Glutamatergic neuron (in vitro differentiated cells): ENCODE measurements at places on chromosomes 16 and 17.
A peak's percentile ranks its signal among the peaks of the same experiment; 100 is the strongest.

DNA sequence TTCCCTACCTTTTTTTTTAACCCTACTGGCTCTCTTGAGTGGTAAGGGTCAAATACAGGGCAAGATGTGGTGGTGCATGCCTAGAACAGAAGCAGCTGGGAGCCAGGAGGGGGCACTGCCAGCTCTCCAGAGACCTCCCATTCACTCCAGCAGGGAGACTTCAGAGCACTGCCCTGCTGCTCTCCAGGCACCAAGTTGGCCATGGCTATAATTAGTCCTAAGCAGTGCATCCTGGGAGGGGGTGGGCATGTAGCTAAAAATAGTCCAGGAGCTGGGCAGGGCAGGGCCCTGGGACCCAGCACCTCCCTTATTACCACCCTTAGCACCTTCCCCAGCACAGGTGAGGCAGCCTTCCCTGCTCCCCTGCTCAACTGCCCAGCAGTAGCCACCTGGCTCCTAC is 3.5 kb downstream of the CORO6 start:
- DNase-seq, result no peak

- no peak for DNase-seq
These were observed 1.0 kb downstream of the NACA2 start for GRCh38 chr17:61589990-61590389.

DNA sequence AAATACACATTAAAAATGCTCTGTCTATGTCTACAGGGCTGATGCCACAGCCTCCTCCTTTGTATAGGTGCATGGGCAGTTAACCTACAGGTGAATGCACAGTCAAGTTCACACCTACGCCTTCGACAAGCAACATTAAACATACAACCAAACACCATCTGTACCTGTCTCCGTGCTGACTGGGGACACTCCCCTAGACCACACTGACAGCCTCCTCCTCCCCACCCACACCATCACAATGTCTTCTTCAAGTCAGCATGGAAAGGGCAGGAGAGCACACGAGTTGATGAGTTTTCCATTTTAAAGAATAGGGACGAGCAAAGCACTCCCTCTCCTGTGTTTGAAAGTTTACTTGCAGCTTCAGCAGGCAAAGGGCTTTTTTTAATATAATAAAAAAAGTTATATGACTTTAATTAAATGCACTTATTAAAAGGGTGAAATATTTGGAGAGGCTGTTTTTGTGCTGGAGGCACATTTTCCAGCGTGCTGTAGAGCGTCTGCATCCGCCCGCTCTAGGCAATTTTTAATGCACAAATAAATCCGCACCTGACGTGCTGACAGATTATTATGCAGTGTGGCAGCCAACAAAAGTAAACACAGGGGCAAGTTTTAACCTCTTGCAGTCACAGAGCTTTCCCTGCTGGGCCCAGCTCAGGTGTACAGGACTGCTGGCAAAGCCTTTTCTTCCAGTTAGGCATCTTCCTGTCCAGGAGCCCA is 367.9 kb downstream of the SOX9 start:
- DNase-seq, result no peak

- no peak for DNase-seq
These were observed 635 bp upstream of the SP2 start for GRCh38 chr17:47895347-47895855.

- peak; percentile 29 for DNase-seq
These were observed 51.2 kb upstream of the DHX40 start for GRCh38 chr17:59513934-59514841.

DNA sequence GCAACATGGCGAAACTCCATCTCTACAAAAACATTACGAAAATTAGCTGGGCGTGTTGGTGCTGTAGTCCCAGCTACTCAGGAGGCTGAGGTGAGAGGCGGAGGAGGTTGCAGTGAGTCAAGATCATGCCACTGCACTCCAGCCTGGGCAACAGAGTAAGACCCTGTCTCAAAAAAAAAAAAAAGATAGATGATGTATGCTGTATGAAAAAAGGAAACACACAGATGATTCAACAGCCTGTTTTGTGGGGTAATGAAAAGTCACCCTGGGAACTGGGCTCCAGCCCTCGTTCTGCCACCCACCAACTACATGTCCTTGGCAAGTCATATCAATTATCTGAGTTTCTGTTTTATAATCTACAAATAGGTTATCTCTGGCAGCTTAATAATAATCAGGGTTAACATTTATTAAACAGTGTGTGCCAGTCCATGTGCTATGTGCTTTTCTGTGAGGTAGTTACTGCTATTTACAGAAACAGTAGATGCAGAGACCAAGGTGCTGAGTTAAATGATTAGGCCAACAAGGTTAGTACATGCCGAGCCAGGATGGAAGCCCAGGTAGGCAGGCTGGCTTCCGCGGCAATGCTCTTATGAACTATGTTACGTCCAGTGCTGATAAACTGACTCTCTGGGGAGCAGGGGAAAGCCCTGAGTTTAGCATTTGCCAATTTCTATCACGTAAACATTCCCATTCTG is 1.1 kb downstream of the G6PC1 start:
- DNase-seq, result no peak

DNA sequence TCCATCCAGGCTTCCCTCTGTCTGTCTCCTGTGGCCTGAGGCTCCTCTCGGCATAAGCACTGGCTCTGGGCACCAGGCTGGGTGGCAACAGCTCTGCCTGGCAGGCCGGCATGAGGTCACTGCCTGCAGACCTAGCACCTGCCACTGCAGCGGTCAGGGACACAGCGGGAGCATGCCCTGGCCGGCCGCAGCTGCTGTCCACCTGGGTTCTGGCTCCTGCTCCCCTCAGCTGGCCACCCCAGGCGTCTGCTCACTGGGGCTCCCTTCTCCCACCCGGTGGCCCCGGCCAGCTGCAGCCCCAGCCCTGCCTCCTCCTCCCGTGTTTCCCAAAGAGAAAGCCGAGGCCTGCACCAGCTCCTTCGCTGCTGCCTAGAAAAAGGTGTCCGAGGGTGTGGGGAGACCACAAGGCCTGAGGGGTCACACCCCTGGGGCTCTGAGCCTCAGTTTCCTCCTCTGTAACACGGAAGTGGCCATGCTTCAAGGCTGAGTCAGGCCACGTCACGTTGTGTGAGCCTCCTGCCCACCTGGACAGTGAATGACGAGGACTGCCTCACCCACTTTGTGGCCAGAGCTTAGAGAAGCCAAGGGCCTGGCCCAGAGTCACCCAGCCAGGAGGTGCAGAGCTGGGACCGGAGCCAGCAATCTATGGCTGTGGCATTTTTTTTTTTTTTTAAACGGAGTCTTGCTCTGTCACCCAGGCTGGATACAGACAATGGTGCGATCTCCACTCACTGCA is 6.7 kb downstream of the NTHL1 start:
- DNase-seq, result peak; percentile 26

DNA sequence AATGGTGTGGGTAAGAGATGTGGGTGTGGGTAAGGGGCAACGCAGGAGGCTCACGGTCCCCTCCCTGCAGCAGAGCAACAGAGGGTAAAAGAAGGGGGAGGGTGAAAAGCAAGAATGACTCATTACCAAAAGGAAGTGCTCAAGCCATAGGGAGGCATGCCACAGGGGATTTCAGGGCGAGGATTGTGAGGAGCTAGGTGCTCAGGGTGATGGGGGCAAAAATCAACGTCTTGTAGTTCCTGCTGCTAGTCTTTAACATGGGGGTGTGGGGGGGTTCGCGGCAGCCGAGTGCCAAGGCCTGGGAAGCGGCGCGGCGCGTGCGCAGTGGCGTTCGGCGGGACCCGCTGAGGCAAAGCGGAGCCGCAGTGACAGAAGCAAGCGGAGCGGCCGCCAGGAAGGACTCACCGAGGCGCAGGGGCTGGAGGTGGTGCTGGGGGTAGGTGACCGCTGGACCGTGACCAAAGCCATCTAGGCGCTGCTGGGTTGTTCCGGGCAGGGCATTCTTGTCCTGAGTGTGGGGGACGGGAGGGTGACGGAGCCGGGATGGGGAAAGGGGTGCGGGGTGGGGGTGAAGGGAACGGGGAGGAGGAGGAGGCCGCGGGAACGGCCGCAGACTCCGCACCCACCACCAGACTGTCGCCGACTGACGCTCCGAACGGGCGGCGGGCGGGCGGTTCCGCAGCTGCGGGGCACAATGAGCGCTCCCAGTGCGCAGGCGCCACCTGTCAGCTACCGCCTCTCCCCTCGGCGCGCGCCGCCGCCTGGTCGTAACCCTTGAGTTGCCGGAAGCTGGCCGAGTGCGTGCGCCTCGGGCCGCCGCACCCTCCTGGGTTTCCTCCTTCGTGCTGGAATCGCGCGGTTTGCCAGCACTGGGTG is at the start of gene SSH2:
Gene SSH2, minus strand, starts transcription at position 696 of the 876 bp plus-strand sequence. Its CDS starts 228 bp downstream, at position 468.
- DNase-seq, result peak; percentile 94

- peak; percentile 53 for DNase-seq
These were observed 9.3 kb downstream of the NUBP1 start for GRCh38 chr16:10752843-10753523.

DNA sequence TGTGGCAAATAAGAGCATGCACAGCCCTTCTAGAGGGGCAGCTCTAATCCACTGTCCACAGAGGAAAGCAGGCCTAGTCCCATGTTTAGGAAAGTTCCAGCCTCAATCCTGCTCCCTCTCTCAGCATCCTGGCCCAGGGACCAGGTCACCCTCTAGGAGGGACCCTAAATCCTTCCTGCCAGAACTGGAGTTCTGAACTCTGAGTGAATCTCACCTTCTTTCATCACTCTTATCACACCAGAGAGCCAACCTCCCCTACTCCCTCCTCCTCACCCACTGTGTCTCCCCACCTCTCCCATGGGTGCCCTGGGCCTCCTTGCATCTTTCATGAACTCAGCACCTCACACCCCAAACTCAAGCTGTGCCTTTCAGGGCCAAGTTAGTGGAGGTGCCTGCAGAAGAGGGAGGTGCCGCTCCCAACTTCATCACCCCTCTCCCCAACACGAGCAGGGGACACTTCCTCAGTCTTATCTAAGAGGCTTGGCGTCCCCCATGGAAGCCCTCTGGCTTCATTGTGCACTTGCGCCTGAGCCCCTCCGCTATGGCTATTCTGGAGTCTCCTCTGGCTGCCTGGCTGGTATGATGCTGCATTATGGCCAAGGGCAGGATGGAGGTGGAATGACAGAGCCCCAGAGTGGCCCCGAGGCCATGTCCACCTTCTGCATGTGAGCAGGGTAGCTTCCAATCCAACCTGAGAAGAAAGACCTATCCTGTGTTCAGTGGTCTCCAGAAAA is 31.7 kb downstream of the PIK3R6 start:
- DNase-seq, result no peak

- no peak for DNase-seq
These were observed 18.0 kb upstream of the ASGR2 start for GRCh38 chr17:7132511-7133094.

DNA sequence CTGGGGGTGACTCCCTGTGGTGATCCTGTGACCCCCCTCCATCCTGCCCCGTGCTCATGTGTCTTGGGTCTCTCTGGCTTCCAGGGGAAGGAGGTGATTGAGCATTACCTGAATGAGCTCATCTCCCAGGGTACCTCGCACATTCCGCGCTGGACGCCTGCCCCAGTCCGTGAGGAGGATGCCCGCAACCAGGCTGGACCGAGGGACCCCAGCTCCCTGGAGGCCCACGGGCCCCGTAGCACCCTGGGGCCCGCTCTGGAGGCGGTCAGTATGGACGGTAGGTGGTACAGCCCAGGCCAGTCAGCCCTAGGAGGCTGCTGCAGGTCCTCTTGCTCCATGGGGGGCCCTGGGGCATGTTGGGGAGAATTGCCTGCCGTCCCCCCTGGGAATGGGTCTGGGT is 33.6 kb downstream of the SEC14L5 start:
- DNase-seq, result no peak

DNA sequence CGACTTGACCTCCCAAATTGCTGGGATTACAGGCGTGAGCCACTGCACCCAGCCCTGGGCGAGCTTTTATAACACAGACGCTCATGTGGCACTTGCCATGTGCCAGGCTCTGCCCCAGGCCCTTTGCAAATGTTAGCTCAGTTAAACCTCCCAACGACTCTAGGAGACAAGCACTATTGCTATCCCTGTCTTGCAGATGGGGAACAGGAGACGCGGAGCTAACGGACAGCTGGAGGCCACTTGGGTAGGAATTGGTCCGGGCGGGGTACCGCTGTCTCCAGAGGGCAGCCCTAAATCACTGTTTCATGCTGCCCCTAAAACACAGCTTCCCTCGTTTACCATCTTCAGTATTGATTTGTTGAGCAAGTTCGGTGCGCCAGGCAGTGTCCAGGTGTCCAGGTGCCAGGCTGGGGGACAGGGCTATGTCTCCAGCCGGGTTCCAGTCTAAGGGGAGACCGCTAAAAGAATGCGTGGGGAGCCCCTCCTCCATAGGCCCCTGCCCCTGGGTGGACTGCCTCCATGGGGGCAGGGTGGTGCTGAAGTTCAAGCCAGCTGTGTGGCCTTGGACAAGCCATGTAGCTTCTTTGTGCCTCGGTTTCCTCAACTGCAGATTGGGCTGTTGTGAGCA is 23.7 kb downstream of the TMEM235 start:
- DNase-seq, result no peak

- DNase-seq, result no peak
These were observed 341.2 kb downstream of the GRIN2A start for GRCh38 chr16:9840761-9841665.

DNA sequence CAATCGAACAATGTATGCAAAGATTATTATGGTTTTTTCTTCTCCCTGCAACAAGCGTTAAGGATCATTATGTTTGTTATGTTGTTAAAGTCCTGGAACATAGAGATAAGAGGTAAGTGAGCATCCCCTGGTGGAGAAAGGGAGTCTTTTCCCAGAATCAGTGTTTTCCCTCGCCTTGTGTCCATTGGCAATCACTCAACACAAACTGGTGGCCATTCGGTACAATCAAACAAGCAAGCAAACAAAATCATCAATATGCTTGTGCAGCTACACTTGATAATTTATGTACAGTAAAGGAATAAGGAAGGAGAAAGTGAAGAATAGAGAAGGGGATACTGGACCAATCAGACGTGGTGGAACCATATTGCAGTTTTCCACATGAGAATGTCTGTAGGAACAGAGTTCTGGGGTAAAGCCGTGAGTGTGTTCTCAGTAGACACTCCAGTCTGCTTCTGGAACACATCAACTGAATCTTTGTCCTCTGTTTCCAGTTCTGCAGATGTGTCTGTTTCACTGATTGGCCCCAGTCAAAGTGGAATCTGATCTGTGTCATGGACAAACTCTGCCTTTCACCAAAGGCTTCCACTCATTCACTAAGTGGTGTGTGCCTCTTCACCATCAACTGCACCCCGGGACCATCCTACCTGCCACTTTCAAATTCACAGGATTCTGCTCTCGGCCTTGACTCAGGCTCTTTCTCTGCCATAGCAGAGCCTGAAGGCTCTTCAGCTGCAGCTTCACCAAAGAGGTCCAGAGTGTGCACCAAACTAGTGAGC is 169.5 kb downstream of the AHSP start:
- no peak for DNase-seq

GRCh38 chr16:46712911-46713310 is 23.5 kb downstream of the ORC6 start:
- no peak for DNase-seq

GRCh38 chr17:63998050-63998720 is at the start of gene PRR29:
TSS of gene PRR29 (plus strand) at chr17:63998351. CDS start at chr17:63998365, 14 bp downstream.
- peak; percentile 88 for DNase-seq

GRCh38 chr16:10656618-10657017 is 38.1 kb downstream of the TEKT5 start:
- no peak for DNase-seq

DNA sequence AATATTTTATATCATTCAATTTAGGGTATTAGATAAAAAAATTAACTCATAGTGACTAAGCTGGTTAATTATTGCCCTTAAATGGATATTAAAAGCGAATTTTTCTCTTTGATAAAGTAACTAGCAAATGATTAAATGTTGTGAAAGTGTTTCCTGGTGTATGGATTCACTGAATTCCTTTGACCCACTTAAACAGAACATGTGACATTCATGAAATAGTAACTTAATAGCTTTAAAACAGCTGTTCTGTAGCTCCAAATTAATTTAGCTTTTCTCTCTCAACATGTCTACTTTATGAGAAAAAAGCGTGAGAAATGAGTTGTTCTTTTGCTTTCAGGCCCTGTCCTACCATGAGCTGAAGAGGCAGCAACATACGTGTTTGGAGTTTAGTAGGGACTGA is 36.4 kb upstream of the APPBP2 start:
- no peak for DNase-seq
